ENCODE measurements at places on chromosomes 1 and 21.

DNA sequence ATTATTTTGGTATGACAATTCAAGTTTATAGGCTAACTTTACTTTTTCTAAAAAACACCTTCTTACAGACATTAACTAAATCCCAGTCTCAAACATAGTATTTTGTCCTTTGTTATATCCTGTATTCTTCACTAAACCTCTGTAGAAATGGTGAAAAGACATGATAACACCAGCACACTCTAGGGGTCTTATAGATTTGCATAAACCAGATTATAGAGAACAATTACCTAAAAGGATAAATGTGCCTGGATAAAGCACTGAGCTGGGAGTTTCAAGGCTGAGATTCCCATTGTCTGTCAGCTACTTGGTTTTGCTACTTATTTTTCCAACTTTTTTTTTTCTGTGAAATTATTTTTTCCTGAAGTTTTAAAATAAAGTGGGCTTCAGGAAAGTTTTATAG lies 1288.6 kb upstream of the TMPRSS15 start:
- DNase-seq, result no peak

GRCh38 chr1:45152126-45152525 lies 54.3 kb downstream of the ZSWIM5 start:
- no peak for DNase-seq

DNA sequence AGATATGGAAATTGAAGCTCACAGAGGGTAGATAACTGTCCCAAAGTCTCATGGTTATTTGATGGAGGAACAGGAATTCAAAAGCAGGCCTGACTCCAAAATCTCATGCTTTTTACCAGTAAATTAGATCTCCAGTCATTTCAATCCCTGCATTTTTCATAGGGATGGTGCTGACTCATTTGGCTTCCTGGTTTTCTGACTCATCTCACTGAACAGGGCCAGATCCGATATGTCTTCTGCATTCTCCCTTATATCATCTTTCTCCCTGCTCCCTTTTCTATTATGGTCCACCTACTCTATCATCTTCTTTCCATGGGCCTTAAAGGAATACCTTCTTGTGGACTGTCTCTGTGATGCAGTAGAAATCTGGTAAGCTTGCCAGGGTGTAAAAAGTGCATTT lies 187.2 kb downstream of the FGGY start:
- no peak for DNase-seq

- DNase-seq, result peak; percentile 0
Observed at GRCh38 chr21:43188592-43189210, 19.9 kb downstream of the CRYAA start.

- no peak for DNase-seq
Observed at GRCh38 chr1:33152685-33153432, 29.0 kb downstream of the TRIM62 start.

DNA sequence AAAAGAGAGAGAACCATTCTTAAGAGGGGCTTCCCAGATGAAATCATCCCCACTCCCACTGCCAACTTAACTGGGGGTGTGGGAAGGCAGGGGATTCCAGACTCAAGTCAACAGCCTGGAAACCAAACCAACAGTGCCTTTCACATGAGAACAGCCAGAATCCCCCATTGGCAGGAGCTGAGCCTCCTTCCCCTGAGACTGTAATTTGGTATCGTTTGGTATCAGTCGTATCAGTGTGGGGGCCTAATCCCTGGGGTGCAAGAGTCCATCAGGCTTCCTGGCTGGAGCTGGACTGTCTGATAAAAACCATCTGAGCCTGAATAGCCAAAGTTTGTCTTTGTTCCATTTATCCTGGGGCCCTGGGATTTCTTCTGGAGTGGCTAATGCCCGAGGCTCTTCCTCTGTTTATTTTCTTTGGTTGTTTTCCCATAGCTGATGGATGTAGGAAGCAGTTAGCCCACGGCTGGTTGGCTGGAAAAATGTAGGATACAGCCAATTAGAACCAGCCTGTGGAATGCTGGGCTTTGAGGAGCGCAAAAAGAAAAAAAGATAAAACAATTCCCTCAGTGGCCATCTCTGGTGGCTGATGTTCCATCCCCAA lies 84.6 kb downstream of the LAMC2 start:
- no peak for DNase-seq

GRCh38 chr1:47839433-47839760 lies 157.8 kb downstream of the TRABD2B start:
- DNase-seq, result peak; percentile 9

DNA sequence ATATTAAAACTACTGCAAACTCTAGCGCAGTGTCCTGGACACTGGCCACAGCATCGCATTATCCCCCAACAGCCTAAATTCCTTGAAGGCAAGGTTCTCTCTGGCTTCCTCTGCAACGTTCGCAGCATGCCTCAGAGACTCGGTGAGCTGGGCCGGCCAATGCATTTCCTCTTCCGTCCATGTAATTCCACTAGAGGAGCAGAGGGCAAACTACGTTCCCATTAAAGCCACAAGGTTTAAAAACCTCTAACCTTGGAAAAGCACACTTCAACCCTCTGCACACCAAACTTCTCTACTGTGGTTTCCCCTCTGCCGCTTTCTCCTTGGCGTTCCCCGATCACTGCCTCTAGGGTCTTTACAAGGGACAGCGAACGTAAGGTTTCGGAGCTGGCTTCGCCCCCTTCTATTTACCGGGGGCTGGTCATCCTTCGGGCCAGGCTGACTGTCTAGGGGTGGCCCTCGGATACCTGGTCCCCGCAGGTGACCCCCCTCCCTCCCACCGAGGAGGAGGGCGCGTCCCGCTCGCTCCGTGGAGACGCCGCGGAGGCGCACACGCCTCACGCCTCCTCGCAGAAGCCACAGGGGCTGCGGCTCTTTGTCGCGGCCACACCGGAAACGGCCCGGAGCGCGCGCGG lies 456 bp upstream of the SMYD2 start:
- DNase-seq, result peak; percentile 65

DNA sequence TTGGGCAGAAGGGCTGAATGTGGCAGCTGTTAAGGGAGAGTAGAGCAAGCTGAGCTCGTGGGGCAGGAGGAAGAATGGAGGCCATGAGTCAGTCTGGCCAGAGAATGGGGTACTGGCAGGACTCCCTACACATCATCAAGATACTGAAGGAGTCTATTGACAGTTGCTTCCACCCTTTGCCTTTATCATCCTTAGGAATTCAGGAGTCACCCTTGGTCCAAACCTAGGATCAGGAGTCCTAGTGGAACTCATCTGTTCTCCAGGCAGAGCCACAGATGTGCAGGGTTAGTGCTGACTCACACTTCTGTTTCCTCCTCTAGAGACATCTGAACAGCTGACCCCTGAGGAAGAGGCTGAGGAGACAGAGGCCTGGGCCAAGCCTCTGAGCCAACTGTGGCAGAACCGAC lies 18.7 kb upstream of the ST3GAL3 start:
- DNase-seq, result no peak

GRCh38 chr21:16198546-16198945 lies 468.8 kb downstream of the USP25 start:
- no peak for DNase-seq

- no peak for DNase-seq
Observed at GRCh38 chr1:201882665-201883132, 6.0 kb upstream of the SHISA4 start.

GRCh38 chr1:151728151-151729054 lies 7.1 kb downstream of the RIIAD1 start:
- DNase-seq, result no peak

- no peak for DNase-seq
Observed at GRCh38 chr1:167083066-167083665, 7.0 kb downstream of the GPA33 start.
